Astrocyte of the hippocampus (primary cell): ENCODE measurements at places on chromosomes 3 and 15.

- DNase-seq, result no peak
Measured at GRCh38 chr3:192620275-192620674, 107.1 kb downstream of the FGF12 start.

DNA sequence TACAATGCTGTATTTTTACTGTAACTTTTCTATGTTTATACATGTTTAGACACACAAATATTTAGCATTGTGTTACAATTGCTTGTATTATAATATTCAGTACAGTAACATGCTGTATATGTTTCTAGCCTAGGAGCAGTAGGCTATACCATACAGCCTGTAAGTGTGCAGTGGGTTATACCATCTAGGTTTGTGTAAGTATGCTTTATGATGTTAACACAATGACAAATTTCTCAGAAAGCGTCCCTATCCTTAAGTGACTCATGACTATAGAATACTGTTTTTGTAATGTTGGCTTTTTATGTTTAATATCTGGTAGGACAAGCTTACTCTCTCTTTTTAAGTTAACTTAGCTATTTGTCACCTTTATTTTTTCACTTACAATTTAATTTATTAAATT lies 127.5 kb upstream of the THRB start:
- DNase-seq, result no peak

GRCh38 chr3:153093629-153094028 lies 68.4 kb upstream of the RAP2B start:
- DNase-seq, result no peak

DNA sequence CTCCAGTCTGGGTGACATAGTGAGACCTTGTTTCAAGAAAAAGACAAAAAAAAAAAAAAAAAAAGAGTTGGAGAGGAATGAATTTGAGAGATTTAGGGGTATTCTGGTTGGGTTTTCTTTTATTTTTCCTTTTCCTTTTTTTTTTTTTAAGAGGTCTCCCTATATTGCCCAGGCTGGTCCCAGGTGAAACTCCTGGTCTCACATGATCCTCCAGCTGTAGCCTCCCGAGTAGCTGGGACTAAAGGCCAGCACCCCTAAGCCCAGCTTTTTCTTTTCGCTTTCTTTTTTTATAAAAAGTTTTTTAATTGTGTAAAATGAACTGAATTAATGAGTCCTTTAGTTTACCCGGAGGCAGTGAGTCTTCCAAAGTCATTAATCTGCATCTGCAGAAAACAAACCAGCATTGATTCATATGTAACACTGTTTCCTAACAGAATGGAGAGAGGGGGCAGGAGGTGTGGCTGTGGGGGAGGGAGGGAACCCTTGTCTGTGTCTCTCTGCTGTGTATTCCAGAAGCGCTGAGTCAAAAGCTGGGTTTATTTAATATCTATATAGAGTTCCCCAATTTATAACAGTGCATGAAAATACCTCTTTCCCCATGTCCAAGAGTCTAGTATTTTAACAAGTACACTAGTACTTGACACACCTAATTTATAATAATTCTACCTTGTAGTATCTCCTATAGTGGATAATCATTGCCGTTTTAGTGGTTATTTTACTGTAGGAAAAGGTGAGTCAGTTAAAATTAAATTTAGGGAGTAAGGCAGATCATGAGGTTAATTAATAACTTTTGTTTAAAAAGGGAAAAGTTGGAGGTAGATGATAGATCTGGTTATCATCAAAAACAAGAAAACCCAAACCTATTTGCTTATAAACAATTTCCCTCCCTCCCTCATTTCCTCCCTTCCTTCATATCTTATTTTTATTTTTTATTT lies 2.6 kb upstream of the DPPA4 start:
- DNase-seq, result no peak

GRCh38 chr15:80434926-80435720 lies 30.9 kb downstream of the ARNT2 start:
- no peak for DNase-seq

DNA sequence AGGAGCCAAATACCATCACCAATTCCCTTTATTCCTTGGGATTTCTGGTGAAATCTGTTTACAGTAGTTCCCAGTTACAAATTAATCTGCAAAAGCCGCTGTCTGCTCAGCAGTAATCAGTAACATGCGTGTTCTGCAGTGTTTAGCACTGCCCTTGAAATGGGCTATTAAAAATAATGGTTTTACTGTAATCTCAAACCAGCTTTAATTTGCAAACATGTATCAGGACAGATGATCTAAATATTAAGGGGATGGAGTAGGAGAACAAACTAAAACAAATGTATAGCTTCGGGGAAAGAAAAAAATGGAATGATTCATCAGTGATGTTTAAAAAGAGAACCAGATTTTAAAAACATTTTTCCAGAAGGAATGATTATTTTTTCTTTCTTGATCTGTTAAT lies 513.2 kb downstream of the MECOM start:
- DNase-seq, result no peak

GRCh38 chr3:12893852-12894251 lies 52.5 kb upstream of the RPL32 start:
- DNase-seq, result peak; percentile 18

- DNase-seq, result no peak
Measured at GRCh38 chr15:38672814-38673670, 108.4 kb upstream of the RASGRP1 start.

- DNase-seq, result peak; percentile 24
Measured at GRCh38 chr15:90813796-90814190, 54.6 kb upstream of the FURIN start.

DNA sequence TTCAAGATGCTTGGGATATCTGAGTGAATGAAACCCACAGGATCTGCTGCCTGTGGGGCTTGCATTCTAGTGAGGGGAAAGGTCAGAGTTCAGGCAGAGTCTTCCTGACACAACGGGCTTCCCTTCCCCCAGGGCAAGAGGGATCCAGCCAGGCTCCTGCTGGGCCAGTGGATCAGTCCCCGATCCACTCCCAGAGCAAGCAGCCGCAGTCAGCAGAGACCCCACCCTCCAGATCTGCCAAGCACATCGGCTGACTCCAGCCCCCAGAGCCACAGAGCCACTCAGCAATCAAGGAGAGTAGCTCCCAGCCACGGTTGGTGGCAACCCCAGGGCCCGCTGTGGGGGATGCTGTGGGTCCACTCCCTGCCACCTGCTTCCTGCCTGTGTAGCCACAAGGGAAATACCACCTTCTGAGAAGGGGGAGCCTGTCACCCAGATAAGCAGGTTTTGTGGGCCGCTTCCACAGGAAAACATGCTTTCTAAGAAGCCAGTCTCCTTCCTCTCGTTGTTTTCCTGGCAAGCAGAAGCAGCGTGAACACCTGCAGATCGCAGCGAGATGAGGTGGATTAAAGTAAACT lies 44.9 kb downstream of the CPN2 start:
- no peak for DNase-seq

DNA sequence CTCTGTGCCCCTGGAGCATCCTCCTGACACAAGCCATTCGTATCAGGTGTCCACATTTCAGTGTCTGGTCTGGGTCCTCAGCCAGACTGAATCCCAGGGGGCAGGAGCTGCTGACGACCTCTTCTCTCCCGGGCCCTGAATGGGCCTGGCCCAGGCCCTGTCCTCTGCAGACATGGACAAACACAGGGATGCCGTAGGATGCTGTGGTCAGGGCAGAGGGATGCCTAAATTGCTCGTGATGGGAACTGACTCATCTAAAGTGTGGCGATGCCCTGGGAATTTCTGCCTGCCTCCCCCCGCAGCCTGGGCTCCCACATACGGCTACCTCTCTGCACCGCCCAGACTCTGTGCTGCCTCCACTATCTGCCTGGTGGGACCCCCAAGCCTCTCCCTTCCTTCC lies 58.5 kb upstream of the CTSH start:
- peak; percentile 24 for DNase-seq

DNA sequence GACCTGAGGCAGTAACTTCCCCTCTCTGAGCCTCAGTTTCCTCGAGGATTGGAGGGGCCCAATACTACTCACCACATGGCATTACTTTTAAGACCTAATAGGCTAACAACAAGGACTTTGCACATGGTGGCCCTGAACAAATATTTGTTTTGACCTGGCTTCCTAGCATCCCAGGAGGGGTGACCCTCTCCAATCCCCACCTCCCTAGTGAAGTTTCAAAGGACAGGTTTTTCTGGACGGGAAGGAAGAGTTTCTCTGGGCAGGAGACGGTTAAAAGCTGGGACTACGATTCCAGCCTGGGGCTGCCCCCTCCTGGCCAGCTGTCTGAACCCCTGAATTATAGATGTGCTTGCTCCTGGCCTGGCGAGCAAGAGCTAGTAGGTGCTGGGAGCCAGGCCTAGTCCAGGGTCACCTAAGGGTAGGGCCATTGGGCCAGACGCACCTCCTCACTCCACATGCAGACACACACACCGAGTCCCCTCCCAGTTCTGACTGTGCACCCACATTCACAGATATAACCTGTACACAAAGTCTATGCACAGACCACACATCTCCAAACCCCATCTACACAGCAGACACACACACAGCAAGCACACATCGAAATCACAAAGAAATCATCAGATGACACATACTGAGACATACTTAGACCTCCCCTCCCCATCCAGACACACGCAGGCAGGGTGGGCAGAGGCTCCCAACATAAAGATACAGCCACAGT lies 2.7 kb upstream of the ISL2 start:
- no peak for DNase-seq

DNA sequence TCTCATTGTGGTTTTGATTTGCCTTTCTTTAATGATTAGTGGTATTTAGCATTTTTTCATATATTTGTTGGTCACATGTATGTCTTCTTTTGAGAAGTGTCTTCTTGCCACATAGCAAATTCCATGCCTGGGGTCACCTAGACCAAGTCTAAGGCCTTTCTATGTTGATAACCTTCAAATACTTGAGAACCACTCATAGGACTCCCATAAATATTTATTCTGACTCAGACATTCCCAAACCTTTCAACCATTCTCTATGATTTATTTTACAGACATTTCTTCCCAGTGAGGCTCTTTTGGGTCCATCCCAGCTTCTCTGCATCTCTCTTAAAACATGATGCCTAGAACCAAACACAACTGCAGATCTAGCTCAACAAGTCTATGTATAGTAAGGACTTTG lies 69.2 kb downstream of the ATP8B4 start:
- DNase-seq, result no peak

- DNase-seq, result peak; percentile 33
Measured at GRCh38 chr15:99683000-99683670, 50.1 kb downstream of the LYSMD4 start.

GRCh38 chr3:128166971-128167453 lies 13.7 kb downstream of the EEFSEC start:
- no peak for DNase-seq

- DNase-seq, result peak; percentile 94
Measured at GRCh38 chr3:4492208-4493013, 737 bp upstream of the ITPR1 start.

DNA sequence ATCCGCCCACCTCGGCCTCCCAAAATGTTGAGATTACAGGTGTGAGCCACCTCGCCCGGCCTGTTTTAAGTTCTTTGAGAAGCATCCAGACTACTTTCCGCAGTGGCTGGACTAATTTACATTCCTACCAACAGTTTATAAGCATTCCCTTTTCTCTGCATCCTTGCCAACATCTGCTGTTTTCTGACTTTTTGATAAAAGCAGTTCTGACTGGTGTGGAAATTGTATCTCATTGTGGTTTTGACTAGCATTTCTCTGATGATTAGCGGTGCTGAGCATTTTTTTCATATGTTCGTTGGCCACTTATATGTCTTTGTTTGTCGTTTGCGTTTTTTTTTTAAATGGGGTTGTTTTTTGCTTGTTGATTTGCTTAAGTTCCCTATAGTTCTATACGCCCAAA lies 208.4 kb upstream of the DPPA4 start:
- peak; percentile 39 for DNase-seq

GRCh38 chr3:123044981-123045763 lies 17.6 kb upstream of the SEMA5B start:
- no peak for DNase-seq

GRCh38 chr3:115903843-115904242 lies 280.5 kb downstream of the GAP43 start:
- DNase-seq, result no peak

DNA sequence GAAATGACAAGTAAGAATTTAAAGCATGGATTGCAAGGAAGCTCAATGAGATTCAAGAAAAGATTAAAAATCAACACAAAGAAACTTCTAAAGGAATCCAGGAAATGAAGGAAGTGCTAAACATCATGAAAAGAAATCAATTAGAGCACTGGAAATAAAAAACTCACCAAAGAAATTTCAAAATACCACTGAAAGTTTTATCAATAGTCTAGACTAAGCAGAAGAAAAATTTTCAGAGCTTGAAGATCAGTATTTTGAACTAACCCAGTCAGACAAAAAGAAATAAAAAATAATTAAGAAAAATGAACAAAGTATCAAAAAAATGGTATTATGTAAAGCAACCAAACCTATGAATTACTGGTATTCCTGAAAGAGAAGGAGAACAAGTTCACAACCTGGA lies 60.6 kb downstream of the FAM227B start:
- no peak for DNase-seq

- DNase-seq, result no peak
Measured at GRCh38 chr3:123336441-123336851, 112.4 kb downstream of the ADCY5 start.

- DNase-seq, result no peak
Measured at GRCh38 chr15:33982516-33982915, 14.2 kb downstream of the CHRM5 start.

GRCh38 chr3:64873400-64873799 lies 185.6 kb upstream of the ADAMTS9 start:
- DNase-seq, result peak; percentile 29

DNA sequence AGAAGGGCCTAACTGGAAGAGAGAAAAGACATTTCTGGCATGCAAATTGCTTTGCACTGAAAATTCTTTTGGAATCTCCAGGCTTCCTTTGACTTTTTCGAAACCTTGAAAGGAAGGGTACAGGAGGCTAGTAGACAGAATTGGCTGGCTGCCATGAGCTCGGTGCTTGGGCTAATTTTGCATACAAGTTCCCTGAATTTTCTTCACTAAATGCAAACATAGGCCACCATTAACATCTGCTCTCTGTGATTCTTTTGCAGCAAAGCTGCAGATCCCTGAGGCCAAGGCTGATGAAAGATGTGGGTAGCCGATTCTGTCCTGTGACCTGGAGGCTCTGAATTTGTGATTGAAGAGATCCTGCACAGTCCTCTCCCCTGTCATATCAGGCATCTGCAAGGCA lies 247.8 kb upstream of the MCTP2 start:
- peak; percentile 29 for DNase-seq

- DNase-seq, result peak; percentile 29
Measured at GRCh38 chr3:140470962-140471361, 206.9 kb upstream of the TRIM42 start.

GRCh38 chr3:57654267-57654666 lies 38.6 kb downstream of the DENND6A start:
- no peak for DNase-seq

GRCh38 chr3:129608087-129608935 lies 1.8 kb upstream of the PLXND1 start:
- peak; percentile 40 for DNase-seq

GRCh38 chr3:159919873-159920272 lies 68.8 kb upstream of the IL12A start:
- DNase-seq, result no peak

DNA sequence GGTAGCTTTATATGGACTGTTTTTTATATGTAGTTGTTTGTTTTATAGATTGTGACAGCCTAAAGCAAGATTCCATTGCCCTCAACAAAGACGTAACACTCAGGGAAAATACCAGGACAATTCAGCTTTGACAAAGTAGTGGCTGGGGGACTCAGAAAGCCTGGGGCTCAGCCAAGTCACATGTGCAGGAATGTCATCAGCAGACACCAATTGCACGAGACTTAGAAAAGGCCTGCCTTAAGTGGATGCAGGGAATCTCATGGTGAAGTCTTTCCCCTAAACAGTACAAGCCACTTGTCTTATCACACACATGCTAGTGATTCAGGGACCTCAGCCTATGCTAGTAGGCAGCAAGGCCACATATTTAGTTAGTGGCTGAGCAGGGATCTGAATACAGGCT lies 381.8 kb upstream of the THBS1 start:
- peak; percentile 51 for DNase-seq
